ENCODE measurements at places on chromosomes 1 and 21.

DNA sequence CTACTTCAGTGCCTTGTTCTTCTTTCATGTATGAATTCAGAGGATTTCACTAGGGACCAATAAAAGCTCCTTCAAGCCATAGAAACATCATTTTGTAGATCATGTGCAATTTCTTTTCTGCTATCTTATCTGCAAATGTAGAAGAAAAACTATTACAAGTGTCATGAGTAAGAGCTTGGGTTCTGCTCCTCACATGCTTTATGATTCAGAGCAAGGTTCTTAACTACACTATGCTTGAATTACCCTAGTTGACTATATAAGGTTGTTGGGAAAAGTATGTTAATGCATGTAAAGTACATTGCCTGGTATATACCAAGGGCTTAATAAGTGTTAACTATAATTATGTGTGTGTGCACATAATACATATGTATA is 91.4 kb upstream of the S1PR1 start:
- DNase-seq: no peak

DNA sequence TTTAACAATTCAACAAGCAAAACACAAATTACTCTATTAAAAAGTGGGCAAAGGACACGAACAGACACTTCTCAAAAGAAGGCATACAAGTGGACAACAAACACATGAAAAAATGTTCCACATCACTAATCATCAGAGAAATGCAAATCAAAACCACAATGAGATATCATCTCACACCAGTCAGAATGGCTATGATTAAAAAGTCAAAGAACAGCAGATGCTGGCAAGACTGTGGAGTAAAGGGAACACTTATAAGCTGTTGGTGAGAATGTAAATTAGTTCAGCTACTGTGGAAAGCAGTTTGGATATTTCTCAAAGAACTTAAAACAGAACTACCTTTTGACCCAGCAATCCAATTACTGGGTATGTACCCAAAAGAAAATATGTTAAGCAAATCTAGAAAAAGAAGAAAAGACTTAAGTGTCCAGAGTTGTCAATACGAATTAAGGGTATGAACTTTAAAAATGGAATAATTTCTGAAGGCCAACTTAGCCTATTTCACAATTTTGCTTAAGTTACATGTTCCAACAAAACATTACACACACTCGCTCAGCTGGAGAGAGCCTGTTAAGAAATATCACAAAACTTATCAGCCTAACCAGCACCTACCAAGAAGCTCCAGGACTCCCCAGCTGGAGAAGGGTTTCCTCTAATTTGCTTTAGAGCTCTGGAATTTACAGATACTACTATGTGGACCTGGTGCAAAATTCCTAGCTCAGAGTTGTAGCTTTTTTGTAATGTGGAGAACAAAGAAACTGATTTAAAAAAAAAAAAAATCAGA is 232.1 kb downstream of the DUSP10 start:
- DNase-seq: no peak

DNA sequence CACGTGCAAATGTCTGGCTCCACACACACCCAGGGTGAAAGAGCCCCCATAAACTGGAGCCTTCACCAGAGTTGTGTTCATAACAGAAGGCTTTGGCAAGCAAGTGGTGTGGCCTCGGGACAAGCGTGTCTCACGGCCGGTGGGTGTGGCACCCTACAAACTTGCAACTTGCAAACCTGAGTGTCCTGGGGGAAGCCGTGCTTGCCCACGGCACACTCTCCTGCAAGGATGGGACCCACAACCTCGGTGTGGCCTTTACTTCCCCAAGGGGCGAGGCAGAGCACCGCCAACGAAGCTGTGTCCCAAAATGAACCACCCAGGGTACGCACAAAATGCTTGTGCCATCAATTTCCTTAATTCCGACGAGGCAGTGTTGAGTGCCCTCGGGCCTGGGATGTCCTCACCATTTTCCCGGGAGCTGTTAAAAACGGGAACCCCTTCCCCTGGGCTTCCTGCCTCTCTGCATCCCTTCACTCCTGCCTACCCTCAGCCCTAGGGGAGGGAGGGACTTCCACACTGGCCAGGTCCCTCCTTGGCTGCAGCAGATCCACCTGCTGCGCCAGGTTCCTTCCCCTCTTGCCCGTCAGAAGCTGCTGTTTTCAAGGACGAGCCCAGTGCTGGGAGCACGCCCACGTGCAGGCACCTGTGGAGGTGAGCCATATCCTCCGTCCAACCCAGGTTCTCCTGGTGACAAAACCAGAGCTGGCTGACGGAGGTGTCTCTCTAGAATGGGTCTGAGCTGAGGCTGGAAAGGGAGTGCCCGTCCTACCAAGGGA is 111.4 kb downstream of the NPHP4 start:
- DNase-seq: no peak

GRCh38 chr1:116425987-116426386 is 52.9 kb downstream of the ATP1A1 start:
- DNase-seq: no peak

- DNase-seq: no peak
These were observed 19.9 kb downstream of the CLDN17 start for GRCh38 chr21:30146558-30147282.

DNA sequence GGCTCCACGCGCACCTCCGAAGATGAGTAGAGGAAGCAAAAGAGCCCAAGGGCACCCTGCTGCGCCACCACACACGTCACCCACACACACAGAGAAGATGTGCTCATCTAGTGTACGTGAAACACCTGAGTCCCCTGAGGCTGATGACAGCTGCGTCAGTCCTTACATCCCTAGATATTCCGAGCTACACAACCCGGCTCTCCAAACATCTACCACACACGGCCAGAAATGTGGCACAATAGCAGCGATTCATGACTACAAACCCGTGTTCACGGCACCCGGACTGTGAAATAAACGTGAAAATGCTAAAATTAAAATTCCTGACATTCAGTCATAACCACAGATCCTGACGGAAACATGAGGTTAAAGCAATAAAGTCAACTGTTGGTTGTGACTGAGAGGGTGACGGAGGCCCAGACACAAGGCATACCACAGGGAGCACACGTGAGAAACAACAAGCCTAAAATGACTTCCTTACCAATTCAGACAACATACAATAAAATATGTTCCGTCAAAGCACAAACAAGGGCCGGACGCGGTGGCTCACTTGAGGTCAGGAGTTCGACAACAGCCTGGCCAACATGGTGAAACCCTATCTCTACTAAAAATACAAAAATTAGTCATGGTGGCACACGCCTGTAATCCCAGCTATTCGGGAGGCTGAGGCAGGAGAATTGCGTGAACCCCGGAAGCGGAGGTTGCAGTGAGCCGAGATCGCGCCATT is 7.3 kb downstream of the SSU72 start:
- DNase-seq: no peak

- no peak for DNase-seq
These were observed 3.6 kb downstream of the LEPR start for GRCh38 chr1:65423884-65424572.

- no peak for DNase-seq
These were observed 3.0 kb upstream of the C1orf159 start for GRCh38 chr1:1118876-1119220.

GRCh38 chr1:84742653-84743052 is 52.4 kb upstream of the SSX2IP start:
- DNase-seq: peak; percentile 41

DNA sequence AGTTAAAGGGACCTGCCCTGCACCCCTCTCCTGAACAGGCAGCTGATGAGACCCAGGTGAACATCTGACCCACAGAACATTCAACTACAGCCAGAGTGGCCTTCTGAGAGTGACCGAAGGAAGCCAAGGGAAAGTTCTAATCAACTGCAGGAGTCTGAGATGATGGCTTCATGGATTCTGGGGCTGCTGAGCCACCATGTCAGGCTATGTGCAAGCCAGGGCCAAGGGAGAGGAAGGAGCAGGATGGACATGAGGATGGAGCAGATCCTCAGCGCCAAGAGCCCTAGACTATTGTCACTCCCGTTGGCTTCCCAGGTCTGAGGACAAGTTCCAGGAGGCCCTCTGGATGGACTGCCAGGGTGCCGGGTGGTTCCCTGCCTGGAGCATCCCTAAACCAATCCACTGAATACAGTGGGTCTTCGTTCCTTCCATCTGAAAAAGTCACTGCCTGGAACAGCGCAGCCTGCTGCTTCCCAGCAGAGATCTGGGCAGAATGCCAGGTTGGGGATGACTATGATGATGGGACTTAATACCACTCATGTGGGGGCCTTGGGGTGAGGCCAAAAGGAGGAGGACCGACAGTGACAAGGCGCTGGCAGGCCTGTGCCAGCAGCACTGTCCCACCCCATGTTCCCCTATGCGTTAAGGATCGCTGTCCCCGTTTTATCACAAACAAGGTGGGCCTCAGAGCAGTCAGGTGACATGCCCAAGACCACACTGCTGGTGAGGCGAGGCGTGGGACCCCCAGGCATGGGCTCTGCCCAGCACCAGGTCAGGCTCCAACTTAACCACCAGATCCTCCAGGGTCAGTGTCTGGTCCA is 19.8 kb downstream of the SPOCD1 start:
- no peak for DNase-seq

DNA sequence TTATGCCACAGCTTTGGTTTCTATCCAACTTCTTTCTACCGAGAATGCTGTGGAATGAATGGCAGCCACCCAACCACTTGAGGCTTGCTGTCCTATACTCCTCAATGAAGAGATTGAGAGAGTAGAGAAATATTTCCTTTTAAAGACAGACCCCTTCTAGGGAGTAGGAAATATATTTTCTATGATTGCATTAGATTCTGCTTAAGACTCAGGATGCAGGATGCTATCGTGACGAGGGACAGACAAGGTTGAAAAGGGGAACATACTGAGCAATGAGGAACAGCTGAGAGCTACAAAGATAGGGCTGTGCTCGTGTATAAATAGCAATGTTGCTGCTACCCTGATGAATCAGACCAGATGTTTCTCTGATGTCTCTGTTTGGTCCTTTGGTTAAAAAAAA is 7.1 kb upstream of the RASAL2 start:
- no peak for DNase-seq

DNA sequence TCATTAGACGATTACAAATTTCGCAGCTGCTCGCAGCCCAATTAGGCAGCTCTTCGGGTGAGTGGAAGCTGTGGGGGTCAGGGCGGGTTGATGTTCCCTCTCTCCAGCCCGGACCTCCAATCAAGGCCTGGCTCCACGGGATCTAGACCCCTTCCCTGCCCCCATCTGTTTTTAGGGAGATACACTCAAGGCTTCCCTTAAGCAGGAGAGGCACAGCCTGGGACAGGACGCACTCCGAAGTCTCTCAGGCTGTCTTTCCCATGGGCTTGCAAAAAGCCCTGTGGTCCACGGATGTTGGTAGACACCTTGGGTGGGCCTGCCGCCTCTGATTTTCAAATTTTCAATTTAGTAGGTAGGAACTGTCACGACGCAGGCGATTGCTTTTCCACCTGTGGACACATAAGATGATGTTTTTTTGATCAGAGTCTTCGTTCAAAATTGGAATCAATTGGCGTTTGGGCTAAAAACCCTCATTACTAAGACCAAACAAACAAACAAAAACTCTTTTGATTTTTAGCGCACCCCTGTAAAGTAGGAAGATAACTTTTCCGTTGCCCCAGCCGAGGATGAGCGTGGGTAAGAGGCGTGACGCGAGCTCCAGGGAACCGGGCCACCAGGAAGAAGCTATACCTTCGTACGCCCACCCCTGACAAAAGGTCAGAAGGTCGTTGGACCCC is 2.5 kb upstream of the LHX8 start:
- DNase-seq: no peak

DNA sequence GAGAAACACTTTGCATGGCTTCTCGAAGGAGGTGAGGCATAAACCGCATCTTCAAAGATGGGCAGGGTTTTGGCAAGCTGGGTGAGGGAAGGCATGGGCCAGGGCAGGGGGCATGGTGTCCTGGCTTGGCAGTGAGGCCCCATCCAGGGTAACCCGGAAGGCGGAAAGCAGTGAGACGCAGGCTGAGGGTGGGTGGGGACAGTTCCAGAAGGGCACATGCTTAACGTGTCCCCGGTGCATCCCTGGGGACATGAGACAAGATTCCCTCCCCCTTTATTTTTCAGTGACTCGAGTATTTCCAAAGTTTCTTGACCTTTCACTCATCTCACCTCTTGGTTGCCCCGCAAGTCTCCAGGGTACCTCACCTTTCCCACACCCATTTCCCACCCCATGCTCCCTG is 122.8 kb upstream of the SLC25A33 start:
- DNase-seq: no peak

DNA sequence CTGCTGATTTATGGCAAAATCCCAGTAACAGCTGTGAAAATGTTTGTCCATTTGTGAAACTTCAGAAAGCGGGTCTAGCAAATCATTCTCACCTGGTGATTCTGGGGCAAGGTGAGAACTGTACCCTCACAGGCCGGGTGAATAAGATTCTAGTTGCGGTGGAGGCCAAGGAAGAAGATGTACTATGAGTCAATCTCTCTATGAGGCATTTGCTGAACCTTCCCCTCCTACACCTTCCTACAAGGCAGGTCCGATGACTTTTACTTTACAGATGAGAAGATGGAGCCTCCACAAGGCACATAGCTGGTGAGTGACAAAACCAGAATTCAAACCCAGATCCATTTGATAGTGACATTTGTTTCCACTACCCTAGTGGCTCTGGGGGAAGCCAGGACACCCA is 72.7 kb downstream of the BACH1 start:
- DNase-seq: no peak

DNA sequence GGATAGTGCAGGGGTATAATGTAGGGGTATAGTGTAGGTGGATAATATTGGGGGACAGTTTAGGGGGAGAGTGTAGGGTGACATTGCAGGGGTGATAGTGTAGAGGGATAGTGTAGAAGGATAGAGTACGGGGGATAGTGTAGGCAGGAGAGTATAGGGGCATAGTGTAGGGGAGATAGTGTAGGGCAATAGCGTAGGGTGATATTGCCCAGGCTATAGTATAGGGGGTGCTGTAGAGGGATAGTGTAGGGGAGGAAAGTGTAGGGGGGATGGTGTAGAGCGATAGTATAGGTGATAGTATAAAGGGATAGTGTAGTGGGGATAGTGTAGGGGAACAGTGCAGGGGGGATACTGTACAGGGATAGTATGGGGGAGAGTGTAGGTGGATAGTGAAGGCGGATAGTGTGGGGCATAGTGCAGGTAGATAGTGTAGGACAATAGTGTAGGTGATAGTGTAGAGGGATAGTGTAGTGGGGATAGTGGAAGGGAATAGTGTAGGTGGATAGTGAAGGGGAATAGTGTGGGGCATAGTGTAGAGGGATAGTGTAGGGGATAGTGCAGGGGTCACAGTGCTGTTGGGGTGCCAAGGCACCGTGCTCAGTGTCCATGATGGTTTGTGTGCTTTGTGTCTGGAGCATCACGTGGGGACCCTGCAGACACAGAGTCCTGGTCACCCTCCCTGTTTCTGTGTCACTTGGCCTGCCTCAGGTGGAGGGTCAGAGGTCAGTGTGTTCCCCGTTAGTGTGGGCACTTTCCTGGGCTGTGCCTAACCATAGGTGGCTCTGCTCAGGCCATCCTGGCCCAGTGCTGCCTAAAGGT is 10.5 kb upstream of the ARF1 start:
- DNase-seq: no peak

Data from H54 (cell line).